ENCODE measurements at places on chromosomes 2 and 18. TPM values are rescaled to one million over a fixed set of nuclear protein-coding genes. Genes with fewer than 3 reads are reported as not detected.

GRCh38 chr2:98898423-98898841, 37.6 kb downstream of the CRACDL start:
- no peak for DNase-seq

DNA sequence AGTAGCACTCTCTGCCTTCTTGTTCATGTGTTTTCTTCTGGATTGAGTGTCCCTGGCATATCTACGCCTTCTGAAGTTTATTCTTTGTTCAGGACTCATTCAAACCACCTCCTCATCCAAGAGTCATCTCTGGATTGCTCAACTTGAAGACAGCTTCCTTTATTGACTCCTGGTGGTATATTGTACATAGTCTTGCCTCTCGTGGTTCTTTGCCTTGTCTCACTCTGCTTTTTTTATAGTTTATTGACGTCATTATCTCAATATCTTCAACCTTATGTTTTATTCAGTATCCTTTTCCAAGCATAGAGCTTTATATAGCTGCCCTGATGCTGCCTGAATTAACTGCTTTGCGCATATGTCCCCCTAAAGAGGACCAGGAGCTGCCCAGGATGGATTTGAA, 161.7 kb downstream of the INSIG2 start:
- peak; percentile 80 for DNase-seq

- no peak for DNase-seq
Measured at GRCh38 chr18:48706731-48707130, 167.9 kb downstream of the CTIF start.

DNA sequence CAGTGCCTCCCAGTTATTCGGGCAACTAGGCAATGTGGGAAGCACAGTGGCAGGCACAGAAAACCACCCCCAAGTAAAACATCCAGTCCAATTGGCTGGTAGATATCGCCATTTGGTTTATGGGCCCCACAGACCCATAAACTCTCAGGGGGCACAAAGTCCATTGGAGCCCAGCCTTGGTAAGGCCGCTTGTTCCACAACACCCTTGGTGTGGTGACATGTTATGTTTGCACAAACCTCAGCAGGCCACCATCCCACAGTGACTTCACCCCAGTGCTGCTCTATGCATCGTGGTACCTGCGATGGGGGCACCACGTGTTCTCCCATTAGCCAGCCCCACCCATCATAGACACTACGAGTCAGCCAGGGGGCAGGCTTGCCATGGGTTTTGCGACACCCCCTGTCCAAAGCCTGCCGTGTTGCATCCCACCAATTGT, 18.5 kb downstream of the PHOSPHO2 start:
- DNase-seq, result no peak

DNA sequence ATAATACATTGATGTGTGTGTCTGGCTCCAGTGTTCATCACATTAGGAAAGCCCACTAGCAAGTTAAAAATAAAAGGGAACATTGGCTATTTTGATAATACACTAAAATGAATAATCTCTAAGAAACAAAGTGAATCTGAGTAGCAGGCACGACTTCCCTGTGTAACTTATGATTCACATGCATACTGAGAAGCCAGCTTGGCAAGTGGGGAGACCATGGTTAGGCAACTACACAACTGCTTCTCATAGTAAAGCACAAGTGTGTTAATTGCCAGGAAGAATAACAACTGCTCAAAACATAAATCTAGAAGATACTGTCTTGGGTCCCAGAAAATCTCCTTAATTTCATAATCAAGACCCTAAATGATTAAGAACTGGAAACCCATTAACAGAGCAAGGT, 4.0 kb downstream of the MYO5B start:
- peak; percentile 37 for DNase-seq

GRCh38 chr2:211390536-211391188, 834.3 kb downstream of the CPS1 start:
- no peak for DNase-seq

Gene SCN1A
- not detected for total RNA-seq
